ENCODE measurements at places on chromosomes 1 and 21. TPM values are rescaled to one million over a fixed set of nuclear protein-coding genes. Genes with fewer than 3 reads are reported as not detected.

NCF2 gene
- polyA plus RNA-seq = 0.43 TPM

FCGR2B gene
- polyA plus RNA-seq = not detected

SPATA1 gene
- 0.96 TPM for polyA plus RNA-seq

ARHGEF16 gene
- polyA plus RNA-seq = 0.21 TPM

CTSE gene
- polyA plus RNA-seq = not detected

LHX8 gene
- not detected for polyA plus RNA-seq

PKP1 gene
- polyA plus RNA-seq = 0.06 TPM

OR2T33 gene
- not detected for polyA plus RNA-seq

HES3 gene
- not detected for polyA plus RNA-seq

CA6 gene
- polyA plus RNA-seq = not detected

ZBTB37 gene
- polyA plus RNA-seq = 2.4 TPM

ATP1A4 gene
- not detected for polyA plus RNA-seq

HSD3B1 gene
- polyA plus RNA-seq = not detected

MNDA gene
- not detected for polyA plus RNA-seq
